ENCODE measurements at places on chromosomes 3 and 15.

- no peak for DNase-seq
Measured at GRCh38 chr3:3074551-3075257, 35.5 kb downstream of the IL5RA start.

DNA sequence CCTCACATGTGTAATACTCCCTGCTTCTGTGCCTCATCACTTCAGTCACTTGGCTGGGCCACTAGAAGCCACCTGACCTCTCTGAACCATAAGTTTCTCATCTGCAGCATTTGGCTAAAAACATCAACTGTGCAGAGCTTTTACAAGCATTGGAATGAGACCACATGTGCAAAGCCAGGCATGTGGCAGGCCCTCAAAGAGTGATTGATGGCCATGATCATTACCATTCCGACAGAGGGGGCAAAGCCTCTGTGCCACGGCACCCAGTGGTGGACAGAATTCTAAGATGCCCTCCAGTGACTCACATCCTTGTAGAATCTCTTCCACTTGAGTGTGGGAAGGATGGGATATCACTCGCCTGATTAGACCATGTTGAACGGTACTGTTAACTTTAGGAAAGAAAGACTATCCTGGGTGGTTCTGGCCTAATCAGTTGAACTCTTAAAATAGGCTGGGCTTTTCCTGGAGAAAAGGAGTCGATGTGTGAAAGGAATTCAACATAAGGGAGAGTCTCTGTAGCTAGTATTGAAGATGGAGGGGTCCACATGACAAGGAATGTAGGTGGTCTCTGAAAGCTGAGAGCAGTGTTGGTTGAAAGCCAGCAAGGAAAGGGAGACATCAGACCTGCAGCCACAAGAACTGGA is 13.5 kb downstream of the CDCP1 start:
- DNase-seq, result no peak

GRCh38 chr15:87500240-87500639 is 756.3 kb downstream of the NTRK3 start:
- DNase-seq, result no peak

- DNase-seq, result no peak
Measured at GRCh38 chr15:29097971-29098370, 171.7 kb downstream of the NSMCE3 start.

DNA sequence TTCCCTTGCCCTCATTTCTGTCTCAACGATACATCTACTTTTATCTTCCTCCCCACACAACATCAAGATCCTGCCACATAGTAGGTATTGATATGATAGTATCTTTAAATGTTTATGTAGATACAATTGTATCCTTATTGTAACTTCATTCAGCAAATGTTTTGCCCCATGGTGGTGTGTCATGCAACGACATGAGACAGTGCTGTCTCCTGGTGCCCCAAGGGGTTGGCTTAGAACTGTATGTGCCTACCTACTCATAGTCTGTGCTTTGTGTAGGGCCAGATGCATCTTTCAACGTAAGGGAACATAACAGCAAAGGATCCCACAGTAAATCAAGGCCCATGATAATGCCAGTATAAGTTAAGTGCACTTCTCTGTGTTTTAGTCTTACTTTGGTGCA is 2.8 kb upstream of the CD47 start:
- no peak for DNase-seq

GRCh38 chr15:35298509-35298908 is 213.4 kb upstream of the NANOGP8 start:
- no peak for DNase-seq

DNA sequence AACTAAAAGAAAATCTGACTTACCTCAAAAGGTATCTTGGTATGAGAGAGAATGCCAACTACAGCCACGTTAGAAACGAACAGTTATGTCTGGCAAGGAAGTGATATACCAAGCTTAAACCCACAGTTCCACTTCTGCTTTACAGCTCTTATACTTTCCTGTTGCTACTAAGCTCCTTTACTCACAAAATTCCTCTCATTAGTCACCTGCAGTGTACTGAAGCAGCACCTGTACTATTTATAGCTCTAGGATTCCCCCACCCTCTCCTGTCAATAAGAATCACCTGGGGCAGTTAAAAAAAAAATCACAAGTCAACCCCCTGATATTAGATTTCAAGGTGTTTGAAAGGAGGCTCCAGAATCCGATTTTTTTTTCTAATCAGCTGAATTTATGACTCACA is 2.9 kb upstream of the TMEM266 start:
- peak; percentile 45 for DNase-seq

DNA sequence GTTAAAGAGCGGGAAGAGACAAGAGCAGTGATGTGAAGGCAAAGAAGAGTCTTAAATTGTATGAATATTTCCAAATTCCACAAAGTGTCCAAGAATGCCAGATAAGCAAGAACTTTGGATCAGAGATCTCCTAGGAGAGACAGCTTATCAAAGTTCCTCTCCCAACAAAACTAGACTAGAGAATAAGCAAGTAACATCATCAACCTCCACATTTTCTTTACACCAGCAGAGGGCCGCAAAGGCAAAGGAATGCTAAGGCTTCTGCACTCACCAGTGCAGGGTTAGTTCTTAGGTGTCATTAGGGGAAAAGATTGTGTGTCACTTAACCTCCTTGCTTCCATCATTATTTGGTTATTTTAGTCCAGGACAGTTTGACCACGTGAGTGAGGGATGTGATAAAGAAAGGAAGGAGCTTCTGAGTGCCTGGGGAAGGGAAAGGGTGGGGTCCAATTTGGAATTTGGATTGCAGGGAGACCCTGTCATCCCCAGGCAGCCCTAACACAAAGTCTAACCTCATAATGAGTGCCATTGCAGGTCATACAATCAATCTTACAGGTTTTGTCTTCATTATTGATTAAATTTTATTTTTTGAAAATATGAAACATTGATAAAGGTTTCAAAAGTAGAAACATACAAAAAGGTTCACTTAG is 7.5 kb upstream of the CMTM6 start:
- DNase-seq, result peak; percentile 57
